Activated CD8-positive, alpha-beta memory T cell treated with anti-CD3 and anti-CD28 coated beads for 1 hour (primary cell): ENCODE measurements at places on chromosomes 6 and 20.

GRCh38 chr20:63316502-63316921 is 23.5 kb downstream of the COL20A1 start:
- DNase-seq, result no peak

- no peak for DNase-seq
These were observed 53.1 kb downstream of the PLG start for GRCh38 chr6:160755165-160755564.

DNA sequence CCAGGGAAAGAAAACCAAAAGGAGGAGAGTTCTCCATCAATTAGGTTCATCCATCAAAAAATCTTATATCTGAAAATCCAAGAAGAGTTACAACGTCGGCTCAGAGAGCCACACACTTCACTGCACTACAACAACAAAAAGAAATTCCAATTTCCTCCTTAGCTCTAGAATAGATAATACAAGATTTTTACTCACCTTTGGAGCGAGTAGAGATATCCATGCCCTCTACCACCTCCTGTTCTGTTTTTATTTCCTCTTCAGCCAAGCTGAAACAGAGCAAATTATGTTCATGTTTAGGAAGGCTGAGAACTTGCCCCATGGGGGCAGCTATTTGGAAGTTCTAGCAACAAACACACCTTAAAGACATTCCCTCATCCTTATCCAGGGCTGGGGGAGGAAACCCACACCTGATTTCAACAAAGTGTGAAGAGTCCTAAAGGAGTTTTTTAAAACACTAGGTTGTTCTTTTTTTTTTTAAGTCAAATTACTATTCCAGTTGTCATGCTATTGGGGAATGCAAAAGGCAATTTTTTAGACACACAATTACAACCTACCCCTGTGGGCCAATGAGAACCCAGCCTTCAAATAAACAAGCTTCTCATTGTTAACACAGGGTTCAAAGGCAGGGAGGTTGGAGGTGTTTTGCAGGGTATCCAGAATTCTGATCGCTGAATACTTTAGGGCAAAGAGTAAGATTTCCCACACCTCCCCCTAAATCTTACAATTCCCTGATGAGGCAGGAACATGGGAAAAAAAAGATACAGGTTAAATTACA is 8.7 kb downstream of the ZMYND8 start:
- DNase-seq, result no peak

- DNase-seq, result no peak
These were observed 16.7 kb downstream of the NEDD9 start for GRCh38 chr6:11215773-11216172.

DNA sequence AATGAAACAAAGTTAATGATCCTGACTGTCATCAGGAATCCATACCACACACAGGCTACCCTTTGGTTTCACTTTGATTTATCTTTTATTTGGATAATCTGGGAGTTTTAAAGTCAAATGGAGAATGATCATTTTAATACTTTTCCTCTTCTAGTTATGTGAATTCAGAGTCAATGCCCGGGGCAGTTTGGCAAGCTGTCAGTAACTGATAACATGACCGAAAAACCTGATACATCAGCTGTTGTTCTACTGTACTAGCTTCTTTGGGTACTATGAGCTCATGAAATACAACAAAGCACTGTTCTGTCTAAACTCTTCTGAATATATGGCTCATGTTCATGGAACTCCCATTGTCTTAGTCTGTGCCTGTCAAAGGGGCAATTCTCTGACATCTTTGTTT is 30.2 kb downstream of the KLHL31 start:
- no peak for DNase-seq

GRCh38 chr6:49328051-49328744 is 134.9 kb downstream of the MMUT start:
- no peak for DNase-seq

GRCh38 chr6:168105813-168106632 is 27.0 kb upstream of the FRMD1 start:
- no peak for DNase-seq

- no peak for DNase-seq
These were observed 27.6 kb upstream of the SCAF8 start for GRCh38 chr6:154705471-154706113.

GRCh38 chr20:59613861-59614260 is 9.5 kb downstream of the PHACTR3 start:
- DNase-seq, result no peak

DNA sequence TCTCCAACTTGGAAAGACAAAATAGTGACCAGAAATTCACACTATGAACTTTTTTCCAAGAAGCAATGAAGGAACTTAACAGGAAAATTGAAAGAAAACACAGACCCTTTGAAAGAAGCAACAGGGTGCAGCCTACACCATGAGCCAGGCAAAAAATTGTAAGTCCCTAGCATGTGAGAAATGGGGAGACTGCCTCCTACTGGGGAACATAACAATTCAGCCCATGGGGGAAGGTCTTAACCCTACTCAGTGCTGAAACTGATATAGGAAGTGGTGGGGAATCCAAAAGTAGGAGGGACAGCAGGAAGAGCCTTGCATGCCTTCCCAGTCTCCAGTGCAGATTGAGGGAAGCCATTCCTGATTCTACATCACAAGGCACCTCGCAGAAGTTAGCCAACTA is 235.1 kb upstream of the UFL1 start:
- no peak for DNase-seq

DNA sequence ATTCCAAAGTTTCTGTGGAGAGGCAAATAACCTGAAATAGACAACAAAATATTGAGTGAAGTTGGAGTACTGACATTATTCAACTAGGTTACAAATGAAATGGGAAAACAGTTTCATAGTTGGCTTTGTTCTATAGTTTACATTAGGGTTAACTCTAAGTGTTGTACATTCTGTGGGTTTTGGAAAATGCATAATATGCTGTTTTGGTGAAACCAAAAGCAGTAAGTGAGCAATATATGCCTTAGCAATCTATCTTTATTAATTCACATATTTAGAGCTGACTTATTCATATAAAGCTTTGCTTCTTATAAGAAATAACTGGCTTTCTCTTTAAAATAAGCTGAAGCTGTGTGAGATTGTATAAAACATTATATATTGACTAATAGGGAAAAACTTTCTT is 157.5 kb upstream of the AHI1 start:
- DNase-seq, result no peak

GRCh38 chr6:158230967-158231550 is 62.9 kb downstream of the GTF2H5 start:
- no peak for DNase-seq

DNA sequence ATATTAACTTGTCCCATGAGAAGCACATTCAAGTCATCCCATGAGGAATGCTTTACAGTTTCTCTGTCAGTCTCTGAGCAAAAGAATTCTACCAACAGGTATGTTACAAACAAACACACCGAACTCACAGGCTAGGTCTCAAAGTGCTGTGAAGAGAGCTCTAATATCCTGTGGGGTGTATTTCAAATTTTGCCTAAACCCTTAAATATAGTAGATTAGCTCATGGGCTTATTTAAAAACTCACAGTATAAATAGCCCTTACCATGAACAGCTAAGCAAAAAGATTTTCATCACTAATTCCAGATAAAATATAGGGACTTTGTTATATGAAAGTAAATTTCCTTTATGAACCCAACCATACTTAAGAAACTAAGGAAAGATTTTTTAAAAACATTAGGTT is 77.8 kb downstream of the FILIP1 start:
- DNase-seq, result no peak

DNA sequence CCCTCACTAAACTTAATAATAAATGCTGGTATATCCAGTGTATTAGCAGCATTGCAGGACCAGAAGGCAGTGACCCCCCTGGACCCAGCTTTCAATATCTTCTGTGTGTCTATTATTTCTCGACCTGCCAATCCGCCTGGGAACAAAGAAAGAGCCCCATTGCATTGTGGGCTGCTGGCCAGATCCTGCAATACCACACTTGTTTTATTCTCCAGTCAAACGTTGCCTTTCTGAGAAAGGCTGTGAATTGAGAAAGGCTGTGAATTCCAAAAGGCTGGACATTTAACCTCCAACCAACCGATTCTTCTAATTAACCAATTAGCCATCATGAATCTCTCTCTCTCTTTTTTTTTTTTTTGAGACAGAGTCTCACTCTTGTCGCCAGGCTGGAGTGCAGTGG is 1.5 kb upstream of the MTO1 start:
- DNase-seq, result no peak

DNA sequence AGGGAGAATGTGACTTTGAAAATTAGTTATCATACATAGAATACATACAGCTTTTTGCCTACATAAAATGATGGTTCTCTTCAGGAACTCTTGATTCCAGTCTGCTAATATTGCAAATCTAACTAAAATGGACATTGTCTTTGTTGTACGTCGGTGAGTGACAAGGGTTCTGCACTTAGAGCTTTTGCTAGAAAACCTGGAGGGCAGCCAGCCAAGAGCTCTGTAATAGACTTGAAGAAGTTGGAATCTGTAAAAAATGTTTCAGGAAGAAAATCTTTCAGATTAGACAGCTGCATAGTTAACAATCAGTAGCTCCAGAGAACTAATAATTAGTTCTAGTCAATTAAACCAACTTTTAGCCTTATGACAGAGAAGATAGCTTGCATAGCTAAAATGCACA is 138.3 kb downstream of the FLRT3 start:
- DNase-seq, result no peak

GRCh38 chr20:17419479-17420041 is 111.6 kb downstream of the BFSP1 start:
- no peak for DNase-seq

DNA sequence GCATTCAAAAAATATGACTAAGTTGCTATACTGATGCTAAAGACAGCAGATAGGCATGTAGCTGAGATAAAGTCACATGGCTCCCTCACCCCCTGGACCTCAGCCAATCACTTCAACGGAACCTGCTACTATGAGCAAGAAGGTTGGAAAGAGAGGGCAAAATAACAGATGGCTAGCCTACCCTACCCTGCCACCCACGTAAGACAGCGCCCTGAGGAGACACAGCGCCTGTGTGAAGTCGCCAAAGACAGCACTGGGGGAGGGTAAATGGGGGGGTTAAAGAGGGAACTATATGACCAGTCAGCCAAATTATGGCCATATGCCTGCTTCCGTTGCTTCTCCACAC is 163.2 kb downstream of the RALGAPA2 start:
- DNase-seq, result no peak

DNA sequence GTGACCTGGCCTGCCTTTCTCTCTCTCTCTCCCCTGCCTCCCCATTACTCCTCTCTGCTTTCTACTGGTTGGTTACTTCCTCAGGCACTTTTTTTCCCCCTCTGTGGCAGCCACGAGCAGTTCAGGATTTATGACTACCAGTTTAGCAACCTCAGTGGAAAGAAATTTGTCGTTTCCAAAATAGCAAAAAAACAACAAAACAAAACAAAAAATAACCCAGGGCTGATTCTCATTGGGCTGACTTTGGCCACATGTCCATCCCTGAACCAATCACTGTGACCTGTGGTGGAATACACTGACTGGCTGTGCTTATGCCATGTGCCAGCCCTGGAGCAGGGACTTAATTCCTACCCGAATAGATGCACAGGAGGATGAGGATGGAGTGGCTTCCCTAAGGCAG is 137.4 kb downstream of the TFAP2C start:
- no peak for DNase-seq

DNA sequence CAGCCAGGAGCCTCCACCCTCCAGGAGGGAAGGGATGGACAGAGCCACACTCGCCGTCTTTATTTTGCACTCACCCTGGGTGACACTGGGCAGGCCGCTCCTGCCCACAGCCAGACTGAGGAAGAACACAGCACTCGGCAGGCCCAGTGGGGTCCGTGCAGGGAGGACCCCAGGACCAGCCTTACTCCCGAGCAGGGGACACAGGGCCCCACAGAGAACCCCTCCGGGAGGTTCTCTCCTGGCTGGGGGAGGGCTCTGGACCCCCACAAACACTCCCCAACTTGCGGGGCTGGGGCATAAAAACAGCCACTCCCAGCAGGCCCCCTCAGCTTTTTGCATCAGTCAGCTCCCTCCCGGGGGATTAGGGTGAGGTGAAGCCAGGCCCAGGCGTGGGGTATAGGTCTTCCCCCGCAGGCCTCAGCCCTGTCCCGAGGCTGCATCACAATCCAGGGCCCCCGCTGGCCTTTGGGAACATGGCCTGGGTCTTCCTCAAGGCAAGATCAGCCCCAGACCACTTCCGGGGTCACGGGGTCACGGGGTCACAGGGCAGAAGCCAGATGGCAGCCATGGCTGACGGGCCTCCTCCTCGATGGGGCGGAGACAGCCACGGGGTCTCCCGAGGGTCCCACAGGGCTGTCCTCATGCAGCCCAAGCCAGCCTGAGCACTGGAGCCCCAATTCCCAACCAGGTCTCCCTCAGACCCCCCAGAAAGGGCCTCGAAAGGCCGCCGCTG is 3.2 kb downstream of the TNFRSF6B start:
- no peak for DNase-seq

DNA sequence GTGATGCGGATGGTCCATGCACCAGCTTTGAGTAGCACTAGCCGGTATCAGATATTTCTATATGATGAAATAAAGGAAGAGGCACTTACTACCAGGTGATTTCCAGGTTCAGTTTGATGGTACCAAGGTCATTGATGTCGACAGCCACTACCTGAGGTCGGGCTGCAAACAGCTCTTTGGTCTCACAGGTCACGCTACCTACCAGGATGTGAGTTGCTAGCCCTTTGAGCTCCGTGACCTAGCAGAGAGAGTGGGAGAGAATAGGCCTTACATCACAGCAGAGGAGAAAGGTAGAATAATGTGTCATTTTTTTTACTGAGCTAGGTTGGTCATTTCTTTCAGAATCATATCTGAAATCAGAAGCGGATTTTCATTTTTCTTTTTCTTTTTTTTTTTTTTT is 51.0 kb upstream of the ARMH2 start:
- no peak for DNase-seq

DNA sequence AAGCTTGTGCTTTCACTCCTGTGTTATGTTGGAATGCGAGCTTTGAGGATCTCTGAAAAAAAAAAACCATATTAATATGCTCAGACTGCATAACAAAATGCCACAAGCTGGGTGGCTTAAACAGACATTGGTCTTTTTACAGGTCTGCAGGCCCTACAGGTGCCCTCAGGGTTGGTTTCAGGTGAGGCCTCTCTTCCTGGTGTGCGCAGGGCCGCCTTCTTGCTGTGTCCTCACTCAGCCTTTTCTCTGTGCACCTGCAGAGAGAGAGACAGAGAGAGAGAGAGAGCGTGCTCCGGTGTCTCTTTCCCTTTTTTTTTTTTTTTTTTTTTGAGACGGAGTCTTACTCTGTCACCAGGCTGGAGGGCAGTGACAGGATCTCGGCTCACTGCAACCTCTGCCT is 114.1 kb upstream of the SNX9 start:
- no peak for DNase-seq
